ENCODE measurements at places on chromosomes 2 and 18.

GRCh38 chr2:139209586-139209985, 429.4 kb upstream of the NXPH2 start:
- DNase-seq, result no peak

GRCh38 chr2:59034837-59035236, 793.7 kb upstream of the FANCL start:
- DNase-seq, result no peak

DNA sequence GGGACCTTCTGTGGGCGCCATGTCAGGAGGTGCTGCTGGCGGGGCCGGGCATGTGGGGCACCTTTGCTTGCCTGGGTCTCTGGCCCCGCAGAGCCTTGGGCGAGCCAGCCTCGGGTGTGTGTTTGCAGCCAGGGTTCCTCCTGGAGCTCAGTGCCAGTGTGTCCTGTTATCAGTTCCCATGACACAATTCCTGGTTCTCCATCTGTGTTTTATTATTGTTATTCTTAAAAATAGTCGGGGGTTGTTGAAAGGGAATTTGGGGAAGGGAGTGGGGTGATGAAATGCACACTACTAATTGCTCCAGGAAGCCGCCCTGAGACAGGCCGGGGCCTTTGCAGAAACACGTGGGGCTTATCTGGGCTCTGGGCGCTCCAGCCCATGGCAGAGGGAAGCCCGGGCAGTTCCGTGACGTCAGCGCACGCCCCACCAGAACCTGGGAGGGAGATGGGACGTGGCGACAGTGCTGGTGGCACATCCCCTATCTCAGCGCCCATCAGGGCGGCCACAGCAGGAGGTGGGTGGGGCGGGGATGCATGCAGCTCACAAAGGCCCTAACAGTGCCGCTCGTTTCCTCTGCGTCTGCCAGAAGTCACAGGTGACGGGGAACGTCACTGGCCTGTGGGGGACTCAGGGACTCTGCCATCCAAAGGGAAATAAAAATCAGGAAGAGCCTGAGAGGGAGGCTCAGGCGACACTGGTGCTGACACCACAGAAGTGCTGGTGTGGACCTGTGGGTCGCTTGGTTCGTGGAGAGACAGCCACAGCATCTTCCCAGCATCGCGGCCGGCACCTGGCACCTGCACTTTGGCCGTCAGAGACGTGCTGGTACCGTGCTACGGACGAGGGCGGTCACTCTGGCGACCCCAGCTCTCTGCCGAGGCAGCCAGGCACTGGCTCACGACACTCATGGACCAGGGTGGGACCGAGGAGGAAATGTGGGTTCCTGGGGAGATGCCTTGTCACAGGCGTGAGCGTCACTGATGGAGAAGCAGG, 131.0 kb downstream of the NFATC1 start:
- peak; percentile 79 for DNase-seq

- no peak for DNase-seq
Observed at GRCh38 chr18:46035696-46036680, 36.1 kb downstream of the PSTPIP2 start.

GRCh38 chr2:128720080-128721022, 401.7 kb upstream of the HS6ST1 start:
- no peak for DNase-seq
